Activated CD4-positive, alpha-beta T cell treated with anti-CD3 and anti-CD28 coated beads for 36 hours (primary cell): ENCODE measurements at places on chromosomes 12 and 14. TPM values are rescaled to one million over a fixed set of nuclear protein-coding genes. Genes with fewer than 3 reads are reported as not detected.

- no peak for DNase-seq
Observed at GRCh38 chr12:2373307-2373706, 320.5 kb downstream of the CACNA1C start.

DNA sequence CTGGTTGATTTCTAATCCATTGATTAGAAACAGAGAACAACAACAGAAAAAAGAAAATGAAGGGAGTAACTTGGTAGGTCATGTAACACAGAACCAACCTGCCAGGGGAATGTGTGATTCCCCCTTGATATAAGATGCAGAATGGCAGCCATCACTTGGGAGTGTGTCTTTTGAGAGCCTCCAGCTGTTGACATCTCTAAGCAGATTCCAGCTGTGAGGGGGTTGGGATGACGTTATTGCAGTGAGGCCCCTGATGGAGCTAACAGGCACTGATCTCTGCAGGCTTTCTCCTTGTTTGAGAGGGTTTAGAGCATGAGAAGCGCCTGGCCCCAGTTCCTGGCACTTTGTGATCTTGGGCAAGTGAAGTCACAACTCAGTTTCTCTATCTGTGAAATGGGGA, 124.9 kb downstream of the PELI2 start:
- no peak for DNase-seq

DNA sequence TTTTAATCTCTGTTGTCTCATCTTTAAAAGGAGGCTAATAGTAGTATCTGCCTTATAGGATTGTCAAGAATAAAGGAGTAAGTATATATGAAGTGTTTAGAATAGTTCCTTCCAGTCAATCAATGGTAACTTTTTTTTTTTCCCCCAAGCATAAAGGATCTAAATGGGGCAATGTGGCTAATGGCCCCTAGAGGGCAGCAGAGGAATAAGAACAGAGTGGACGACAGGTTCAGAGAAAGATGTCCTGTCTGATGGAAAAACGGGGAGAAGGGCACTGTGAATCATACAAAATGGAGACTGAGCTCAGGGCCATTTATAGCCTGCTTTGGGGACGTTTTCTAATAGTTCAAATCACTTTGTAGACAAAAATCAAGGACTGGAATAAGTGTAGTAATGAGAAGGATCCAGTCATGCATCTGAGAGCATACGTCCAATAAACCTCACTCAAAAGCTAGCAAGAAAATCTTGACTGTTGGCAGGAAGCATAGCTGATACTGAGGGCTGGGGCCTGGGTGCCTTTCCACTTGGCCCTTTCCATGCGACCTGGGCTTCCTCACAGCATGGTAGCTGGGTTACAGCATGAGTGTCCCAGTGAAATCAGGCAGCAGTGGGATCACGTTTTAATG, 51.3 kb downstream of the IFNG-AS1 start:
- peak; percentile 76 for DNase-seq

DNA sequence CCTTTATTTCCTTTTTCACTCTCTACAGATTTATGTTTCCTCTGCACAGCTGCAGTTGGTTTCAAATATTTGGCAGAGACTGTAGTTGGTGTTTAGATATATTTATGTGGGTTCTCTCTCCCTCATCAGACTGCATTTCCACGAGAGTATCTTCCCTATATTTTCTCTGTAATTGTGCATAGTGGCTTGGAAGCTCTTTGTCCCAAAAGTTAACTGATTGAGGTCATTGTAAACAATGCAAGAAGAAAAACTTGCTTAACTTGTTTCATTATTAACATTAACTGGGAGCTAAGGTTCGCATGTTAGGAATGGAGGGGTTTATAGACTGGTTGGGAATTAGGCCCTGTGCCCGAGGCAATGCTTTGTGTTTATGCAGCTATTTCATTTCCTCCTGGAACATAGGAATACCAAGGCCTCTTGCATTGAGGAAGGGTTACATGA, 216.9 kb upstream of the HMGA2 start:
- DNase-seq = no peak

GRCh38 chr12:124506145-124506831, 61.1 kb downstream of the NCOR2 start:
- no peak for DNase-seq

- DNase-seq = no peak
Observed at GRCh38 chr14:68216079-68216478, 396.5 kb downstream of the RAD51B start.

DNA sequence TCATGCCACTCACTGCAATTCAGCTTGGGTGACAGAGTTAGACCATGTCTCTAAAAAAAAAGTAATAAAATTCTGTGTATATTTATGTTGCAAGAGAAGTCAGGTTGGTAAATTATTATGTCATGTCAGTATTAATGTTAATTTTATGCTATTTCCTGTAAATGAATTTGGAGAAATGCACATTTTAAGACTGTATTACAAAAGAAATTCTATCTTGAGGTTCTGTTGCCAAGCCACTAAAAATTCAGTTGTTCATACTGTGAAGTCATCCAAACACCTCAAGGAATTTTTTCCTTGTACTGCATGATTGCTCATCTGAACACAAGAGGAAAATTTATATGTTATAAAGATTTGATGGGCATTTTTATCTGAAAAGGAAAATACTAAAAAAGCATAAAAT, 23.3 kb upstream of the HMGA2 start:
- DNase-seq = no peak

GRCh38 chr12:68097386-68097785, 62.2 kb downstream of the IFNG start:
- no peak for DNase-seq

DNA sequence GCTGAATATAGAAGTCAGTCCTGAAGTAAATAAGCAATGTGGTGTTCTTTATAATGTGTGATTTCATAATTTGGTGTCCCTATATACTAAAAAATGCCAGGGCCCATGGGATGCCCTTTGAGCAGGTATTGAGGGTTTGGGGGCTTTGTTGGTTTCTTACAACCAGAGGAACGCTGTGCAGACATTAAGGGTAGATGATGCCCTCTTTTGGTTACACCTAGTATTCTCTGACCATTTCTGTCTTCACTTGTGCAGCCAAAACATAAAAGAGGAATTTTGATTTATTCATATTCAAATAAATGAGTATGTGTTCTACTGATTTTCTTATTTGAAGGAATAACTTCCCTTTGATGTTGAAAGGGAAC, 3.0 kb downstream of the LGR5 start:
- no peak for DNase-seq

GRCh38 chr14:100599981-100600380, 12.8 kb upstream of the BEGAIN start:
- DNase-seq = no peak

DNA sequence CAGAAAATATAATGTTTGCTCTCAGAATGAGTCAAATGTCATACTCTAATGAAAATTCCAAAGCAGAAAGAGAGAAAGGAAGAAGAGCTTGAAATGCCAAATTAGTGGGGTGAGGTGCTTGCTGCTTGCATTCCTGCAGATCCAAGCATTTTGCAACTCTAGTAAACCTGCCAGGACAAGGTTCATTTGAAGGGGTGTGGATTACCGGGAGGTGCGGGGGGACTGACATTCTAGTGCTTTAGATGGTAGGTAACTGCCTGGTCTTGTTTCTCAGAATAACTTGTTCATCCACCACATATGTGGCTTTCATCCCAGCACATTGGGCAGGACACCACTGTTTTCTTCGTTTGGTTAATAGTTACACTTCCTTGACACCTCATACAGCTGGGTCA, 144.4 kb downstream of the AKAP6 start:
- DNase-seq = no peak

GRCh38 chr12:123363740-123364531, 711 bp downstream of the SBNO1 start:
- DNase-seq = peak; percentile 57

DNA sequence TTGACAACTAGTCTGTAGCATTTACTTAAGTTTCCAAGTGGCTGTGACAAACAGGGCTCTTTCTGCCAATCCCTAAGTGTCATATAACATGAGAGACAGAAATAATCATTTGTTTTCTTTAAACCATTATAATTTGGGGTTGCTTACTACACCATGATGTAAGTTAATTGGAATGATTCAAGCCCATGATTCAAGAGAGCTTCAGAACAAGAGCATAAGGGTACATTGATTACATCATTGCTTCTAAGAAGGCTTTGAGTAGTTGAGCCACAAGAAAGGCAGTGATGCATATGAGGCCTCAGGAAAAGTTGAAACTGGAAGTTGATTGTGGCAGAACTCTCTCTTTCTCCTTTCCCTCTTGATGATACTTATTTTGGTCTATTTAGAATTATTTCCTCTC, 444.0 kb downstream of the CCER1 start:
- DNase-seq = no peak

DNA sequence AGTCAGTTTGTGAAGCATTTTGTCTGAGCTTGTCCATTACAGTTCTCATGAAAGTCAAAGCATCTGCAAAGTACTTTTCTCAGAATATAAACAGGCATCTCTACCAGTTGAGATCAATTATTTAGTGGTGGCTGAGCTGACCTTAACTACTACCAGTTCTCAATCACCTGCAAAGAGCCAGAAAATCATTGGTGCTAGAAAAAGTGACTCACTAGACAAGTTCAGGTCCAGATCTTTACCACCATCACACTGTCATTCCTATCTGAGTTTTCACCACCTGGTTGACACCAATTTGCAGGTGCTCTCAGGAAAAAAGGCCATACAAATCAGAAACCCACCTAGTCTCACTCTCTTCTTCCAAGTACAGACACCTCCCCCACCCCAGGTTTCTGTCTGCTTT, 33.3 kb downstream of the ITPR2 start:
- no peak for DNase-seq

DNA sequence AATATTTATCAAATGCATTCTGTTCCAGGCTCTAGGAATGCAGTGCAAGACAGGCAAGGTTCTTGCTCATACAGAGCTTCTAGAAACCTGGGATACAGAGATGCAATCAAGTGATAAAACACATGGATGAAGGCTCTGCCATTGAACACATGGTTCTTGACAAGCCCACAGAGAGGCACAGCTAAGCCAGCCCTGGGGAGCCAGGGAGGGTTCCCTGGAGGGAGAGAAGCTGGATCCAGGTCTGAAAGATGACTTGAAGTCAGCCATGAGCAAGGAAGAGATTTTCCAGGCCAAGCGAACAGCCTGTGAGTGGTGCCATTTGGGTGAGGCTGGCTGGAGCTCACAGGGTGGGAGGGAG, 66.2 kb downstream of the IRF2BPL start:
- no peak for DNase-seq

- peak; percentile 57 for DNase-seq
Observed at GRCh38 chr14:95260537-95261361, 59.0 kb downstream of the CLMN start.

The SLC6A15 gene
- 0.43 TPM for total RNA-seq

The RILPL1 gene
- total RNA-seq = 5.3 TPM

The SERPINA9 gene
- not detected for total RNA-seq

The TAS2R7 gene
- total RNA-seq = not detected

The NPAS3 gene
- total RNA-seq = not detected

The AKAP5 gene
- total RNA-seq = 0.39 TPM

The KRT8 gene
- total RNA-seq = 0.56 TPM

The GPD1 gene
- 0.37 TPM for total RNA-seq

The PTPRO gene
- total RNA-seq = 0.46 TPM

The DTX1 gene
- 12.9 TPM for total RNA-seq
